Activated CD4-positive, alpha-beta T cell treated with anti-CD3 and anti-CD28 coated beads, Interleukin-2, amount 10 ng/mL, durations not matched to agents 7 days and 5 days (primary cell): ENCODE measurements at places on chromosomes 1 and 21. TPM values are rescaled to one million over a fixed set of nuclear protein-coding genes. Genes with fewer than 3 reads are reported as not detected.

- no peaks in the 10 kb centered on the region for H3K27me3 ChIP-seq
- H3K4me3 ChIP-seq, result peak overlapping the region; percentile 65
- H3K4me1 ChIP-seq, result peaks cover 55% of the 10 kb centered on the region
- peaks cover 37% of the 10 kb centered on the region for H3K36me3 ChIP-seq
- peak overlapping the region; percentile 91 for H3K27ac ChIP-seq
These were observed 4.0 kb downstream of the ZBTB7B start for GRCh38 chr1:155006601-155007101.

- H3K4me1 ChIP-seq, result peaks cover 32% of the 10 kb centered on the region
- H3K27me3 ChIP-seq, result peaks cover 14% of the 10 kb centered on the region
- peak overlapping the region; percentile 65 for H3K27ac ChIP-seq
- H3K4me3 ChIP-seq, result no peak overlapping the region
- no peaks in the 10 kb centered on the region for H3K36me3 ChIP-seq
These were observed 7.0 kb upstream of the GPR88 start for GRCh38 chr1:100530880-100531487.

SPRR2E gene
- total RNA-seq, result not detected

DNA sequence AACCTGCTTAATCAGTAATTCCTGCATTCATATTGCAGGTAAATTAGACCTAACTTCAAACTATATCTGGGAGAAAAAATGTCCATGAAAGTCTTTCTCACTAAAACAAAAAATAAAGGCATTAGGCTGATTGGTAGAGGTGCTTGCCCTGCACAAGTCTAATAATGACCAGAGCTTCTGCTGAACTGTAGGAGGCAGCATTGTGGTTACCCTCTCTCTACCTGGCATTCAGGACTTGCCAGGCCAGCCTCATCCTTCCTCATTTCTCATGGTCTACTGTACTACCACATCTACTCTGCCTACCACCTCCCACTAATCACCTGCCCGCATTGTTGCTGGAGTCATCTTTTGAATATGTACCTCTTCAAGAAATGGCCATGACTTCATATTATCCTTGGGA lies 60.8 kb upstream of the KRTAP11-1 start:
- H3K36me3 ChIP-seq, result no peaks in the 10 kb centered on the region
- no peak overlapping the region for H3K4me3 ChIP-seq
- H3K27ac ChIP-seq, result no peak overlapping the region
- no peak for DNase-seq

DNA sequence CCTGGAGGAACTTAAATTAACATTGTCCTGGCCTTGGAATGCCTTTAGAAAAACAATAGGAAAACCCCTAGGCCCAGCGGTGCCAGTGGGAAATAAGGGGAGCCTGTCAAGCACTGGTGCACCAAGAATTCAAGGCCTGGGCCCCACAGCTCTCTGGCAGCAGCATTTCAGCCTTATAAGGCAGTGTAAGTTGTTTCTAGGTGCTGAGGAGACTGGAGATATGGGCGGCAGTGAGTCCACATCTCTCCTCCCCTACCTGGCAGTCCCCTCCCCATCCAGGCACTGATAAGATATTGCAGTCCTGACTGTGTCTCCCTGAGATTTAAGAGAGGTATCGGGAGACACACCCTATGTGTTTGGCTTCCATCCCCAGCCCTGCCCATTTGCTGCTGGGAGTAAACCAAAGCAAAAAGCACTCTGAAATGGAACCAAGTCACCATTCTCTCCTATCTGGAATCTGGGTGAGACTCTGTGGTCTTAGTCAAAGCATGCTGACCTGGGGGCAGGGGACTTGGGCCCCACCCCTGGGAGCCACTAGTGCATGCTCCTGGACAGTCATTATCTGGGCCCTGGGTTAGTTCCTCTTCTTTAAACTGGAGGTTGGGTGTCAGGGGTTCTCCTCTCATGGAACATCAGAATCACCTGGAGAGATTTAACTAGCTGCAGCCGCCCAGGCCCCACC lies 30.5 kb downstream of the DEGS1 start:
- H3K27ac ChIP-seq, result no peak overlapping the region
- DNase-seq, result no peak
- no peaks in the 10 kb centered on the region for H3K27me3 ChIP-seq
- peaks cover 2% of the 10 kb centered on the region for H3K4me1 ChIP-seq
- H3K4me3 ChIP-seq, result no peak overlapping the region

IL10 gene
- 0.12 TPM for total RNA-seq

DNA sequence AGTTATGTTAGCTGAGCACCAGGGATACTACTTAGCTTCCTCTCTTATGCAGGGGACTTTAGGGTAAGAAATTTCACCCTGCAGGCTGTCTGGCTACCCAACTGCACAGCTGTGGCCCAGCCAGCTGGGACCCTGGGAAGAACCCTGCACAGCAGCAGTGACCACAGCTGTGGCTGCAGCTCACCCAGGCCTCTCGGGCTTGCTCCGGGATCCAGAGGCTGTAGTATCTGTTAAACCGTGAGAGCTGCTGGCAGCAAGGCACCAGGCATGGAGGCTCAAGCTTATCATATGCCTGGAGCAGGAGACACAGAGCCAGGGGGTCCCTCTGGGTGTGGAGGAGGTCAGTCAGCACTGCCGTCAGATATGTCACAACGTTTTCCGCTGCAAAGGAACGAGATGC lies 40.3 kb downstream of the URB1 start:
- peaks cover 5% of the 10 kb centered on the region for H3K4me1 ChIP-seq
- no peak overlapping the region for H3K27ac ChIP-seq
- peaks cover 61% of the 10 kb centered on the region for H3K36me3 ChIP-seq

KCNJ15 gene
- total RNA-seq, result not detected

SLC25A24 gene
- total RNA-seq, result 32.1 TPM

DNA sequence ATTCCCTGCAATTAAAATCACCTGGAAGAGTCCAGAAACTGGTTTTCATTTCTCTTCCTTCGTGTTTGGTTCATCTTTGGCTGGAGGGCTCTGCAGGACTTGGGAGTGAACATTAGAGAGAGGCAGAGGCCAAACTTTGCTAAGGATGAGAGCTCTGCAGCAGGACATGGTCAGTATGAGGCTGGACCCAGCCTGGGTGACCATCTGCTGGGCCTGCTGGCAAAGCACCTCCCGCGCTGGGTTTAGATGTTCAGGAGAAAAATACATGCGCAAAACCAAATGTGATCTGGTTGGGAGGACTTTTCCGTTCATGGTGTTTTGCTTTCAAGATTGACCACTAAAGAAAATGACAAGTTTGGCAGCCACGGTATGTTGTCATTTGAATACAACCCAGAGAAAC lies 15.9 kb downstream of the KAZN start:
- H3K27ac ChIP-seq, result no peak overlapping the region
- DNase-seq, result no peak
- no peaks in the 10 kb centered on the region for H3K4me1 ChIP-seq
- no peaks in the 10 kb centered on the region for H3K27me3 ChIP-seq
- no peaks in the 10 kb centered on the region for H3K36me3 ChIP-seq
